ENCODE measurements at places on chromosomes 11 and 22. TPM values are rescaled to one million over a fixed set of nuclear protein-coding genes. Genes with fewer than 3 reads are reported as not detected.
A peak's percentile ranks its signal among the peaks of the same experiment; 100 is the strongest.

GRCh38 chr22:19694696-19695095 lies 19.6 kb upstream of the SEPTIN5 start:
- no peaks in the 10 kb centered on the region for H3K27me3 ChIP-seq
- no peak overlapping the region for H3K4me3 ChIP-seq
- no peak overlapping the region for H3K27ac ChIP-seq
- no peak for DNase-seq

GRCh38 chr11:3030289-3031070 lies 26.7 kb downstream of the CARS1 start:
- no peaks in the 10 kb centered on the region for H3K27me3 ChIP-seq
- DNase-seq: no peak
- H3K4me3 ChIP-seq: no peak overlapping the region
- peaks cover 4% of the 10 kb centered on the region for H3K36me3 ChIP-seq
- no peaks in the 10 kb centered on the region for H3K4me1 ChIP-seq
- no peak overlapping the region for H3K27ac ChIP-seq

GRCh38 chr11:46127150-46127638 lies 5.9 kb upstream of the PHF21A start:
- no peak overlapping the region for H3K27ac ChIP-seq
- H3K4me3 ChIP-seq: no peak overlapping the region

DNA sequence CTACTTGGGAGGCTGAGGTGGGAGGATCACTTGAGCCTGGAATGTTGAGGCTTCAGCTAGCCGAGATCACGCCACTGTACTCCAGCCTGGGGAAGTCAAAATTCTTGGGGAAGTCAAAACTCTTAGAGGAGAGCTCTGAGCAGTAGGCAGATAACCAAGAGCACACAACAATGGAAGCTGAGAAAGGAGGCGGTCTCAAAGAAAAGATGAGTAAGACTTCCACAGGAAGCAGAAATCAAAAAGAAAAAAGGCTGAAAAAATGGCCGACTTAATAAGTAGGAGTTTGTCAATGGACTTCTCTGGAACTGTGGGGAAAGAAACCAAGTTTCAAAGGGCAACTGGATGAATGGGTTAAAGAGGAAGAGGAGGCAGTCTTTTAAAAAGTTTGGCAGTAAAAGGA lies 32.1 kb downstream of the RAB30 start:
- H3K36me3 ChIP-seq: no peaks in the 10 kb centered on the region
- H3K27me3 ChIP-seq: no peaks in the 10 kb centered on the region
- no peak overlapping the region for H3K27ac ChIP-seq
- peaks cover 1% of the 10 kb centered on the region for H3K4me1 ChIP-seq
- no peak overlapping the region for H3K4me3 ChIP-seq

Gene SSTR3
- not detected for total RNA-seq

- H3K4me3 ChIP-seq: no peak overlapping the region
- H3K4me1 ChIP-seq: no peaks in the 10 kb centered on the region
- H3K27me3 ChIP-seq: no peaks in the 10 kb centered on the region
- DNase-seq: no peak
Observed at GRCh38 chr11:22787551-22788162, 41.9 kb downstream of the SVIP start.

Gene PLEKHA7
- total RNA-seq: 17.1 TPM

Gene EHBP1L1
- total RNA-seq: 266 TPM

GRCh38 chr11:106398502-106399075 lies 321.1 kb downstream of the AASDHPPT start:
- H3K4me1 ChIP-seq: no peaks in the 10 kb centered on the region
- DNase-seq: no peak
- H3K4me3 ChIP-seq: no peak overlapping the region
- no peaks in the 10 kb centered on the region for H3K27me3 ChIP-seq

Gene KCNJ1
- 0.19 TPM for total RNA-seq

GRCh38 chr11:121464352-121464946 lies 11.7 kb upstream of the SORL1-AS1 start:
- H3K4me3 ChIP-seq: no peak overlapping the region
- H3K4me1 ChIP-seq: peaks cover 2% of the 10 kb centered on the region
- H3K36me3 ChIP-seq: no peaks in the 10 kb centered on the region
- H3K27ac ChIP-seq: no peak overlapping the region
- DNase-seq: peak; percentile 84

Gene CBLIF
- not detected for total RNA-seq

DNA sequence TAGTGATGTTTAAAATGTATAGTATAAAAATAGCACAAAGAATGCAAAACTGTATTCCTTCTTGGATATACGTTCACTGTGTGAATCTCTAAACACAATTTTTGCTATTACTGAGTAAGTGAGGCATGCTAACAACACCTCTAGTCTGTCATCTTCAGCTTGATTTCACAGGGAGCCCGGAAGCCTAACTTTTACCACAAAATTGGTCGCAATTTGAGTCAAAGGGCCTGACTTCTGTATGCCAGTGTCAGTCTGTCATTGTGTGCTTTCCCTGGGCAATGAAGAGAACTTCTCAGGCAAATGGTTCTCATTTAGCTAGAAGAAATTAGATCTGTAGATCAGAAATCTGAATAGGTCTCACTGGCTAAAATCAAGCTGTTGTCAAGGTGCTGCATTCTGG lies 1059.5 kb downstream of the FAM181B start:
- H3K4me1 ChIP-seq: no peaks in the 10 kb centered on the region
- no peaks in the 10 kb centered on the region for H3K27me3 ChIP-seq
- H3K36me3 ChIP-seq: no peaks in the 10 kb centered on the region
- H3K27ac ChIP-seq: no peak overlapping the region
- no peak for DNase-seq

DNA sequence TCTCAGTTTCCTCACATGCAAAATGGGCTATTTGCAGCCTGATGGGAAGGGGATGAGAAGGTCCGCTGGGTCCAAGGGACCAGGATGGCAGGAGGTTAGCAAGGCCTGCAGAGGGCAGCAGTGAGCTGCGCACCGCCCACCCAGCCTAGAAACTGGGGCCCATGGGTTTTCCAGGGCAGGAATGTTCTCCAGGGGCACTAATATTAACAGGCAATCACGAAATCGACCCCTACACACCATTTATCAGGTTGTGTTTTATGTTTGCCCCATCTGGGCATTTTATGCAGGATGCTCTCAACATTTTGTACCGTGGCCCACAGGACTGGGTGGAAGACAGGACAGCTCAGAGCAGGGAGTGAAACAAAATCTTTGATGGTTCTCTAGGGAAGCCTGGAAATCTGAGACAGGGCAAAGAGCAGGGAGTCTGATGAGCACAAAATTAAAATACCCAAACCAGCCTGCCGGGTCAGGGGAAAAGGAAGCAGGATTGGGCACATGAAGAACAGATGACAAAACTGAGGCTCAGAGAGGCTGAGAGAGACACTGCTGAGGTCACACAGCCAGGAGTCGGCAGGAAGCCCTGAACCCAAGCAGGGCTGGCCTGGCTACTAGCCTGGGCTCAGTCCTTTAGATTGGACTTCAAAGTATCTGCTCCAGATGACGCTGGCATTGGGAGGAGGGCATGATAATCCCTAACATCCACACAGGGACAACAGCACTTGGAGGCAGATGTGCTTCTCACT lies 1.6 kb upstream of the BCR start:
- H3K27ac ChIP-seq: peak overlapping the region; percentile 42
- peak; percentile 75 for DNase-seq
- no peaks in the 10 kb centered on the region for H3K27me3 ChIP-seq
- H3K36me3 ChIP-seq: no peaks in the 10 kb centered on the region

GRCh38 chr22:30324014-30324730 lies 2.6 kb downstream of the TBC1D10A start:
- H3K36me3 ChIP-seq: no peaks in the 10 kb centered on the region
- no peaks in the 10 kb centered on the region for H3K4me1 ChIP-seq
- no peaks in the 10 kb centered on the region for H3K27me3 ChIP-seq

Gene IRAG1
- 518 TPM for total RNA-seq

Gene NXPE4
- total RNA-seq: not detected

Gene TEX12
- 0.97 TPM for total RNA-seq

GRCh38 chr22:50058061-50058905 lies at the start of gene TTLL8:
TTLL8 (minus strand) TSS chr22:50058298.
- DNase-seq: no peak
- no peak within 1 kb of the TSS for H3K4me3 ChIP-seq
- no peaks in the 10 kb centered on the region for H3K27me3 ChIP-seq
- H3K36me3 ChIP-seq: no peaks in the 10 kb centered on the region
- H3K4me1 ChIP-seq: no peaks in the 10 kb centered on the region

DNA sequence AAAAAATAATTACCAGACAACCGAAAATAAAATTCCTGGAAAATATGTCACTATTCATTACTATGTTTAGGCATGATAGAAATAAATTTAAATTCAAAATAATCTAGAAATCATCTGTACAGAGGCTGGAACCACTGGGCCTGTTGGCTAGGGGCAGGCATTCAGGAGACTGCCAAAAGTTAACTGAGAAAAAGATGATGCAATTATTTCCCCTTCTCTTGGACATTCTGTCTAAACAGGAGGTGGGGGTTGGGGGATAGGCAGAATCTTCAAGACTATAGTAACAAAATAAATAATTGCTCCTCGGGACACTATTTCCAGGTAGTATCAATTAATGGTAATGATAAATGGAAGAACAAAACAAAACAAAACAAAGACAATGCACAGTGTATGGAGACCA lies 14.1 kb downstream of the BTBD10 start:
- H3K27me3 ChIP-seq: no peaks in the 10 kb centered on the region
- DNase-seq: no peak
- H3K36me3 ChIP-seq: no peaks in the 10 kb centered on the region

Gene CD3G
- total RNA-seq: 1.1 TPM

Gene HTR3A
- total RNA-seq: not detected

Gene MMP3
- 1.1 TPM for total RNA-seq

Gene RGL4
- total RNA-seq: 1.4 TPM

Gene KDM4E
- total RNA-seq: not detected

- peaks cover 4% of the 10 kb centered on the region for H3K4me1 ChIP-seq
- no peak overlapping the region for H3K27ac ChIP-seq
- H3K4me3 ChIP-seq: peak overlapping the region; percentile 65
- no peaks in the 10 kb centered on the region for H3K27me3 ChIP-seq
Observed at GRCh38 chr11:6927030-6927617, 898 bp downstream of the ZNF215 start.

- H3K27me3 ChIP-seq: no peaks in the 10 kb centered on the region
- H3K36me3 ChIP-seq: no peaks in the 10 kb centered on the region
- DNase-seq: no peak
- no peaks in the 10 kb centered on the region for H3K4me1 ChIP-seq
Observed at GRCh38 chr22:32731372-32731771, 70.1 kb upstream of the TIMP3 start.

GRCh38 chr11:97638641-97639224 lies 1248.9 kb downstream of the JRKL start:
- no peak for DNase-seq
- no peak overlapping the region for H3K27ac ChIP-seq
- no peaks in the 10 kb centered on the region for H3K4me1 ChIP-seq
- H3K27me3 ChIP-seq: no peaks in the 10 kb centered on the region
- no peak overlapping the region for H3K4me3 ChIP-seq

Gene B4GALNT4
- total RNA-seq: 3.2 TPM

DNA sequence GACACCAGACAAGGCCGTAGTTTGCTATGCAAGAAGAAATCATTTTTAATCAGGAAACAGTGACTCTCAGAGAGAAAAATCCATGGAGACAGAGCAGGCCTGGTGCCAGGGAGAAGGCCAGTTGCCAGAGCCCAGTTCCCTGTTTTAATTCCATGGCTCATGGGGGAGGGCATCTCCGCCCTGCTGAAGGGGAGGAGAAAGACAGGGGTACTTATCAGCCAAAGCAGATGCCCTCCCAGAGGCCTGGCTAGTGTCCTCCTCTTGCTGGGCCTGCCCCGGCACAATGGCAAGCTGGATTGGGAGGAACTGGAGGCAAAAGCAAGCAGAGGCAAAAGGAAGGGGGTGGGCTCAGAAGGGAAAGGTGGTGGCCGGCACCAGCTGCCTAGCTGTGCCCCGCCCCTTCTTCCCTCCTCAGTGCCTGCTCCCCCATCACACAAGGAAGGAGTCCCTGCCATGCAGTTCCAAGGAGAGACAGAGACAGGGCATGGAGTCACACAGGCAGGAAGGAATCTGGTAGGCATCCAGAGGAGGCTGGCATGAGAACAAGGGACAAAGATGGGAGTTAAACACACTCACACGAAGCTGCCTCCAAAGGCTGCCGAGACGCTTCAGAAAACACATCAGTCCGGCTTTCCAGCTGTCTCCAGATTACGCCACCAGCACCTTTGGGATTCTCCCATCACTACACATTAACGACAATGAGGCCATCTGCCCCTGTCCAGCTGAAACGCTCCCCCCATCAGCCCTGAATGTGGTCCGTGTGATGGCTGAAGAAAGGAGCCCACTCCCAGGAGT lies 591.8 kb downstream of the BUD13 start:
- no peaks in the 10 kb centered on the region for H3K27me3 ChIP-seq
- H3K4me1 ChIP-seq: no peaks in the 10 kb centered on the region
- peak; percentile 51 for DNase-seq
